Ovary (tissue), 10 donors: ENCODE measurements at places on chromosomes 5 and 9. TPM values are rescaled to one million over a fixed set of nuclear protein-coding genes. Genes with fewer than 3 reads are reported as not detected.

The DAB2IP gene
- 26.4 TPM for total RNA-seq

The INIP gene
- total RNA-seq, result 26.3 TPM

The SLCO6A1 gene
- not detected for total RNA-seq

The HBEGF gene
- 3.0 TPM for total RNA-seq

The OR13C3 gene
- total RNA-seq, result not detected

The SHC3 gene
- total RNA-seq, result 0.46 TPM

The RELL2 gene
- 1.7 TPM for total RNA-seq

The SUSD3 gene
- total RNA-seq, result 30.5 TPM

The POLE3 gene
- 27.3 TPM for total RNA-seq

The CKMT2 gene
- 13.0 TPM for total RNA-seq

The INSL4 gene
- total RNA-seq, result not detected

The TAF1L gene
- total RNA-seq, result not detected

The KCTD16 gene
- 0.33 TPM for total RNA-seq

The FBN2 gene
- total RNA-seq, result 0.60 TPM

The ORM2 gene
- total RNA-seq, result not detected

The ZNG1F gene
- total RNA-seq, result 11.0 TPM

The C8G gene
- not detected for total RNA-seq

The FNIP1 gene
- total RNA-seq, result 42.4 TPM

The KIF27 gene
- total RNA-seq, result 10.4 TPM

The PCDHGC5 gene
- 2.5 TPM for total RNA-seq

The EEIG1 gene
- 79.2 TPM for total RNA-seq

The BRD3 gene
- 15.9 TPM for total RNA-seq

The KCNN2 gene
- 1.6 TPM for total RNA-seq

The PCDHA10 gene
- total RNA-seq, result 2.3 TPM

The SPINK4 gene
- total RNA-seq, result not detected

The SLC34A1 gene
- total RNA-seq, result not detected

The INSL6 gene
- total RNA-seq, result not detected

The SLC1A1 gene
- 1.7 TPM for total RNA-seq

The OR1K1 gene
- not detected for total RNA-seq

The IFNK gene
- total RNA-seq, result not detected

The PLPPR1 gene
- 1.1 TPM for total RNA-seq

The ADAMTS13 gene
- total RNA-seq, result 1.8 TPM

The PRRT1B gene
- total RNA-seq, result not detected

The SV2C gene
- total RNA-seq, result 0.51 TPM

The EXOSC2 gene
- total RNA-seq, result 36.9 TPM

The CA9 gene
- 0.37 TPM for total RNA-seq

The CAVIN4 gene
- 0.46 TPM for total RNA-seq

The AK1 gene
- total RNA-seq, result 174 TPM

The ACTBL2 gene
- not detected for total RNA-seq

The PIP5KL1 gene
- total RNA-seq, result 0.48 TPM

The C9 gene
- not detected for total RNA-seq

The GHR gene
- total RNA-seq, result 10.1 TPM
